ENCODE measurements at places on chromosomes 13 and 19.

GRCh38 chr19:33900817-33901216 is 104.1 kb downstream of the KCTD15 start:
- no peak for DNase-seq

GRCh38 chr13:48709213-48709612 is 55.5 kb downstream of the CYSLTR2 start:
- DNase-seq, result no peak

DNA sequence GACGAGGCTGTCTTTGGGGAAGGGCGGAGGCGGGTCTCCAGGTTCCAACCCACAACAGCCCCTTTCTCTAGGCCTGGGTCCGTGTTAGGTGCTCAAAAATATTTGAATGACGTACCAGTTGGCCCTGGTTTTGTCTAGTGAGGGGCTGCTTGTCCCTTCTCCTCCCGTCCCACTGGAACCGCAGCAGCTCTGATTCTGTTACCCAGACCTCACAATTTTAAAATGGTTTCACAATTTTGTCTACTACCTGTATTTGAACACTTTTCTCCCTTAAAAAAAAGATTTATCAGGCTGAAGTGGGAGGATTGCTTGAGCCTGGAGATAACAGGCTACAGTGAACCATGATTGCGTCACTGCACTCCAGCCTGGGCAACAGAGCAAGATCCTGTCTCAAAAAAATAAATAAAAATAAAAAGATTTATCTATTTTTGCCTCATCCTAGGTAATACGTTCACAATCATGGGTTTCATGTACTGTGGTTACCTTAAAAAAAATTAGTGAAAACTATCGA is 1.3 kb upstream of the IRF2BP1 start:
- DNase-seq, result no peak

DNA sequence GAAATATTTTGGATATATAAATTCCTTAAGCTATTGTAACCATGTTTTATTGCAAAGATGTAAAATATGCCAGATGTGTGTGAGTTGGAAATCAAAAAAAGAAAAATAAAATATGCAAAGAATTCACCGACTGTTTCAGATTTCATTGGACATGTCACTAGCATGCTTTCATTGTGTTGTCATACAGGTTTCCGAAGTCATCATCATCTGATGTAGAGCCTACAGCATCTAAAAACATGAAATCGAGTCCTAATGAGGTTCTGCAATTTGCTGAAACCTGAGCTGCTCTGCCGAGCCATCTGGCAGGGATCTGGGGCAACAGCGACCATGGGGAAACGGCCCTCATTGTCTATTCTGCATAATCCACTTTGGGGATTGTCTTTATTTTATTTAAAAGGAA is 196.1 kb upstream of the MAB21L1 start:
- no peak for DNase-seq

DNA sequence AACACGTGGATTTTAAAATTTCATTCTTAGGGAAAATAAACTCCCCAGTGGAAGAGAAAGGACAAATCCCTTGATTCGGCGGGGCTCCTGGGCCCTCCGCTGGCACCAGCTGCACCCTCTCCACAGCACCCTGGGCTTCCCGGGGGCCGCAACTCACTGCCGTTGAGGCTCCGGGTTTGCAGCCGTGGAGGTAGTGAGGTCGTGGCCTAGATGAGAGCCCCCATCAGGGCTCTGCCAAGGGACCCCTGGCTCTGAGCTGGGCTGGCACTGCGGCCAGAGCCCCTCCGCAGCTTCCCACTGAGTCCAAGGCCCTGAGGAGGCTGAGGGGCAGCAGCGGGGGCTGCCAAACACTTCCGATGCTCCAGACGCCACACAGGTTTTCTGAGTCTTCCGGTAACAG is 133.7 kb upstream of the MCF2L start:
- no peak for DNase-seq

DNA sequence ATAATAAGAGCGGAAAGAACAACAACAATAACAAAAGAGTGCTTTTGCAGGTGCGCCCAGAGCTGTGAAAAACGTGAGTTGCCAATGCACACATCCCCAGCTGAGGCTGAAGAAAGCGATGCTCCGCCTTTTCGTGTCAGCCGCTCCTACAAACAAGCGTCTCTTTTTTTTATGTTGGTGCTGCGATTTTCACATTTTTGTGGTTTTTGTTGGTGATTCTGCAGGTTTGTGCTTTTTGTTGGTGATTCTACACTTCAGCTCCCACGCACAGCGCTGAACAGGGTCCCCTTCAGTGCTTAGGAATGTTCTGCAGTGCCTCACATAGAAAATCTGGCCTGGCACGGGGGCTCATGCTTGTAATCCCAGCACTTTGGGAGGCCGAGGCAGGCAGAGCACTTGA is 7.3 kb upstream of the SBK3 start:
- DNase-seq, result peak; percentile 18

DNA sequence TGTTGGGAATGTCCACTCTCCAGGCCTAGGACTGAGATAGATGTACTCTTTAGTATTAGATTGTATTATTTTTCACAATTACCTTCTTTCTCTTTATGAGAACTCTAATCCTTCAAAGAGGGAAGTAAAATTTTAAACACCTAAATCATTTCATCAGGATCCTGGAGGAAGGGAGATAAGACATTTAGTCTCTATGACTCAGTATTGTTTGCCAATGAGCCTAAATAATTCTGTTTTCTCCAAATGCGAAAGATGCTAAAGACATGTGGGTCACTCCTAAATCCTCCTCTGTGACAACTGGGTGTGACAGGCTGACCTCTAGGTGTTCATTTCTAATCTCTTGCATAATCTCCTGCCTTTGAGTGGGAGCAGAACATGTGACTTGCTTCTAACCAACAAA is 1736.6 kb upstream of the MIR17HG start:
- DNase-seq, result no peak
